ENCODE measurements at places on chromosomes 4 and X. TPM values are rescaled to one million over a fixed set of nuclear protein-coding genes. Genes with fewer than 3 reads are reported as not detected.

DNA sequence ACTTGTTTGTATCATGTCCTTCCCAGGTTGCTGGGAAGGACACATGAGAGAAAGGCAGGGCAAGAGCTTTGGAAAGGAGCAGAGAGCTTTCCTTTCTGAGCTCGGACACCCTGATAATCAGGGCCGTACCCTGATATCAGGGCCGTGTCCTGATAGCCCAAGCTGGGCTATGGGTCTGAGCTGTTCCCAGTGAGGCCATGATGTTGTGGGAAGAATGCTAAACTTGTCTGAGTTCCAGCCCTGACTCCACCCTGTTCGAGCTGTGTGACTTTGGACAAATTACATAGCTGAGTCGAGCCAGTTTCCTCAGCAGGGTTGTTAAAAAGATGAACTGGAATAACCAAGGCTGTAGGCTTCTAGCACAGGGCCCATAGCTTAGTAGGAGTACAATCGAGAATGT is 3.3 kb upstream of the CXCR3 start:
- no peak for DNase-seq

GRCh38 chr4:38672397-38673129 is 8.6 kb downstream of the KLF3 start:
- no peak for DNase-seq

GRCh38 chrX:145817331-145818185 is at the start of gene SLITRK2:
TSS of gene SLITRK2 (plus strand) at chrX:145817829. CDS start at chrX:145822426, 4,597 bp downstream.
- no peak for DNase-seq

GRCh38 chrX:132216806-132217202 is 2.4 kb downstream of the RAP2C start:
- no peak for DNase-seq

- DNase-seq: no peak
Measured at GRCh38 chrX:39502486-39502885, 595.3 kb downstream of the BCOR start.

- no peak for DNase-seq
Measured at GRCh38 chrX:138690591-138690990, 20.9 kb downstream of the FGF13 start.

- no peak for DNase-seq
Measured at GRCh38 chr4:6875431-6875831, 34.2 kb upstream of the TBC1D14 start.

DNA sequence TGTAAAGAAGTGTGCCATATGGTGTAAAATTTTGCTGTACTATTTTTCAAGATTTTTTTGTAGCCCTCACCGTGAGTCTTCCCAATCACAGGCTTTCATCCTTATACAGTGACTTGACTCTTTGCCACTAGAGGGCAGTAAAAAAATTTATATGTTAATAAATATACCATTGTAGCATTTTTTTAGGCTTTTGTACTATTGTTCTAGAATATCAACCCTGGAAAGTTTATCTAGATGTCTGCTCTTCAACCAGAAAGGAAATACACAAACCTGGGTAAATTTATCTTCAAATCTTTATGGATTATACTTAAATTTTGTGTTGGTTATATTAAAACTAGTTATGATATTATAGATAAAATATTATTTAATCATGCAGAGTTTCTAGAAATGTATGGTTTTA is 235.3 kb downstream of the TENM3 start:
- DNase-seq: peak; percentile 55

DNA sequence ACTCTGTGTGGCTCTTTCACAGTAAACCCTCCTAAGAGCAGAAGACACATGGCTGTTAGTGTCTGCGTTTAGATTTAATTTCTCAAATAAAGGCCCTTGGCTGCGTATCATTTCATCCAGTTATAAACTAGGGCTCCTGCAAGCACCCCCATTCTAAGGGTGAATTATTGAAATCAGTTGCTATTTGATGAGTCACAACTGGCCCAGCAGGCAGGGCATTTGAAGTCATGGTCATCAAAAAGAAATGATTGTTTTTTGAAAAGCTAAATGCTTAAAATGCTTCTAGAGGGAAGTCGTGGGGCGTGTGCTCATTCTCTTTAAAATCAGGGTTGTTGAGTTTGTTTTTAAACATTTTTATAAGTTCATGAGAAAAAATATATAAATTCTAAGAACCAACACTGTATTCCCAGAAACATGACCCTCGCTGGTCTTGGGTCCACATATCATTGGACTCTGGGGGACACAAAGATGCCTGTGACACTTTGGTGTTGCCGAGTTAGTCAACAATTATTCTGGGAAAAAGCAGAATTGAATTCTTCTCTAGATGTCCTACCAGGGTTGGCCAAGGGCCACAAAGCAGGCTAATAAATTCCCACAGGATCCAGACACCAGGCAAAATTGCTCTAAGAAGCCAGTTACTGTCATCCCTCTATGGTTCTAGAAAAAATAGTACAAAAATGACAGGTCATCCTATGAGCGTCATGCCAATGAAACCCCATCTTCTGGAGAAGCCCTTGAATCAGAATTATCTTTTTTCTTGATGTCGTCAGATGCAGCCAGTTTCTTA is 99.5 kb upstream of the MYOZ2 start:
- no peak for DNase-seq

DNA sequence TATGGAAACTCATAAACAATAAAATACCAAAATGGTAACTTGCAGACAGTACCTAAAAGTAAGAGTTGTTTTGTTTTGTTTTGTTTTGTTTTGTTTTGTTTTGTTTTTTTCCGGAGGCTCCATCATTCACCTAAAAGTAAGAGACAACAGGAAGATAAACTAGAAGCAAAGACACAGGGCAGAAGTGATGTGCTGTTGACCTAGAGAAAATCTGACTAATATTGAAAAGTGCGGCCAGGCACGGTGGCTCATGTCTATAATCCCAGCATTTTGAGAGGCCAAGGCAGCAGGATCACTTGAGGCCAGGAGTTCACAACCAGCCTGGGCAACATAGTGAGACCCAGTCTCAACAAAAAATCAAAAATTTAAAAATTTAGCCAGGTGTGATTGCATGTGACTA is 5.6 kb upstream of the CENPC start:
- no peak for DNase-seq

- no peak for DNase-seq
Measured at GRCh38 chrX:69032601-69033000, 132.7 kb downstream of the PJA1 start.

- DNase-seq: no peak
Measured at GRCh38 chr4:8725071-8725841, 132.7 kb downstream of the CPZ start.

- DNase-seq: no peak
Measured at GRCh38 chr4:815464-816146, 10.3 kb downstream of the CPLX1 start.

GRCh38 chrX:40581336-40581920 is 658 bp downstream of the ATP6AP2 start:
- no peak for DNase-seq

- DNase-seq: no peak
Measured at GRCh38 chr4:54276641-54277430, 47.7 kb downstream of the PDGFRA start.

DNA sequence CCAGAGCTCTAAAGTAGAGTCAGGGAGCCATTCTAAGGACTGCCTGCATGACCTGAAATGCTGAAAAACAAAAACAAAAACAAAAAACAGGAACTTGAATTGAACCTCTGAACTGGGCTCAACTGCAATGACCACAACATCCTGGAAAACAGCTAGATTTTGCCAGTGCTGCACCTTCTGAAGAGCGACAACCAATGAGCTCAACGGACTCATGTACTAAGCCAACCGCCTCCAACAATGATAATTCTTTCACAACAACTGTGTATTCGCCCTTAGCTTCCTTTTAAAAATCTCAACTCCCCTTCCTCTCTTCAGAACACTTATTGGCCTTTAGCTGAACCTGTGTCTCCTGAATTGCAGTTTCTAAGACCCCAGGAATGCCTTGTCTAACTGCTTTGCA is 69.8 kb downstream of the HAUS3 start:
- DNase-seq: no peak

GRCh38 chr4:184420881-184421416 is 53.4 kb downstream of the IRF2 start:
- no peak for DNase-seq

DNA sequence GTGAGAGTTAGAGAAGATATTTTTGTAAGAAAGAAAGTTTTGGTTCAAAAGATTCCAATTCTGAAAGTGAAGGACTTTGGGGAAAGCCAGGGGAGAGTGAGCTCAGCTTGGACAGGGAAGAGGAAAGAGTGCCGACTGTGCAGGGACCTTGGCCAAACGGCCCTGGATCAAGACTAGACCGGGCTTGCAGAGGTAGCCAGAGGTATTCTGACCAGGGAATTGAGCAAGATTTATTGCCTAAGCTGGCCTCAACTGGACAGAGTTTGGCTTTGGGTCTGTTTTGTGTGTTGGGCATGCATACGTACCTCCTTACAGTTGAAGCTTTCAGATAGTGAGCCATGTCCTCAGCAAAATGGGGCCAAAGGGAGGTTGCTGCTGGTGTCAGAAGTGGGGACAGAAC is 11.6 kb downstream of the PLAC1 start:
- no peak for DNase-seq

GRCh38 chr4:119209077-119209476 is 3.4 kb upstream of the USP53 start:
- DNase-seq: no peak

GRCh38 chr4:138243369-138243768 is 1.2 kb upstream of the SLC7A11 start:
- no peak for DNase-seq

DNA sequence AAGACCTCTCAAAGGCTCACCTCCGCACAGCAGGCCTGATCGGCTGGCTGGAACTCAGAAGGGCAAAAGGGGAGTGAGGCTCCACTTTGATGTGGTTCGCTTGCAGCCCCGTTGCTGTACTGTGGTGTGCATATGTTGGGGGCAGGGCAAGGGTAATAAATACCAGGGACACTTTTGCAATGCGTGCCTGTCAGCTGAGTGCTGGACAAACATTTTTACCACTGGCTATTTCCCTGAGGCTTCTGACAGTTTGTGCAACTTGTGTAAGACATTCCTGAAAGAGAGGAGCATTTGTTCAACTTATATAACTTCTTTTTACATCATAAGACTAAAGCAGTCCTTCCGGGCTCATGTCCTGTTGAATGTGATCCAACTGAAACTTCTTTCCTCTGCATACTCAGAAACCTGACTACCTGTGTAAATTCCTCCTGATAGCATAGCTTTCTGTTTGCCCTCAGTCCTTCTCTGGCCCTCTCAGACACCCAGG is 82.3 kb downstream of the SPRY1 start:
- DNase-seq: no peak

GRCh38 chrX:136193771-136194170 is 46.4 kb downstream of the FHL1 start:
- no peak for DNase-seq

Gene RIBC1
- total RNA-seq: 2.3 TPM

Gene PAGE5
- not detected for total RNA-seq

Gene CCDC110
- 0.41 TPM for total RNA-seq

Gene PLK4
- 9.1 TPM for total RNA-seq

Gene XG
- total RNA-seq: not detected

Gene CT45A6
- not detected for total RNA-seq

Gene ERAS
- not detected for total RNA-seq

Gene PARM1
- 0.06 TPM for total RNA-seq

Gene SPON2
- total RNA-seq: 4.6 TPM

Gene UBQLN2
- total RNA-seq: 20.7 TPM

Gene SPANXA2
- not detected for total RNA-seq

Gene DDIT4L
- total RNA-seq: 6.9 TPM

Gene GYPA
- total RNA-seq: not detected

Gene PCDH19
- 0.34 TPM for total RNA-seq

Data from glomerular endothelial cell (primary cell).